DMS153 (cell line): ENCODE measurements at places on chromosomes 3 and 15.

GRCh38 chr3:113454057-113454456 lies 12.8 kb upstream of the CFAP44 start:
- DNase-seq, result no peak

DNA sequence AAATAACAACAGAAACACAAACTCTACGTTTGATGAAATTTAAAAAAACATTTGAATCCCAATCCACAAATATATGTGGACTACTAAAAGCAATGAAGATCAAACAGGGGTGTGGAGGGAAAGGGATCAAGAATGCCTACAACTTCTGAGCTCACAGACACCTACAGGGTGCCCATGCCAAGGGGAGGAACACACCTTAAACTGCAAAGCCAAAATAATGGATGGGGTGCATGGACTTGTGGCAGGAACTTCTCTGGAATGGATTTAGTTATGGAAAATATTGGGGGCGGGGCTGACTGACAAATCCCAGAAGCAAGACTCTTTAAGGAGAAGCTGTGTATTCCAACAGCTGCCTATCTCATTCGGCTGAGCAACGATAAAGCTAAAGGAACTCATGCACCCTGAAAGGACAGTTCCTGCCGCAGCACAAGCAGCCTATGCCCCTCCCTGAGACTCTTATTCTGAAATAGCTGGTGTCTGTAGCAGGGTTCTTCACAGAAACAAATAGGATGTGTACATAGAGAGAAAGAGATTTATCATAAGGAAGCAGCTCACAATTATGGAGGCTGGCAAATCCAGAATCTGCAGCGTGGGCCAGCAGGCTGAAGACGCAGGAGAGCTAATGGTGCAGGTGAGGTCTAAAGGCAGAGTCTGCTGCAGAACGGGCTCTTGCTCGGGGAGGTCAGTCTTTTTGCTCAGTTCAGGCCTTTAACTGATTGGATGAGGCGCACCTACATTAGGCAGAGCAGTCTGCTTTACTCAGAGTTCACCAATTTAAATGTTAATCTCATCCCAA lies 24.5 kb upstream of the PLA2G4D start:
- DNase-seq, result peak; percentile 55

DNA sequence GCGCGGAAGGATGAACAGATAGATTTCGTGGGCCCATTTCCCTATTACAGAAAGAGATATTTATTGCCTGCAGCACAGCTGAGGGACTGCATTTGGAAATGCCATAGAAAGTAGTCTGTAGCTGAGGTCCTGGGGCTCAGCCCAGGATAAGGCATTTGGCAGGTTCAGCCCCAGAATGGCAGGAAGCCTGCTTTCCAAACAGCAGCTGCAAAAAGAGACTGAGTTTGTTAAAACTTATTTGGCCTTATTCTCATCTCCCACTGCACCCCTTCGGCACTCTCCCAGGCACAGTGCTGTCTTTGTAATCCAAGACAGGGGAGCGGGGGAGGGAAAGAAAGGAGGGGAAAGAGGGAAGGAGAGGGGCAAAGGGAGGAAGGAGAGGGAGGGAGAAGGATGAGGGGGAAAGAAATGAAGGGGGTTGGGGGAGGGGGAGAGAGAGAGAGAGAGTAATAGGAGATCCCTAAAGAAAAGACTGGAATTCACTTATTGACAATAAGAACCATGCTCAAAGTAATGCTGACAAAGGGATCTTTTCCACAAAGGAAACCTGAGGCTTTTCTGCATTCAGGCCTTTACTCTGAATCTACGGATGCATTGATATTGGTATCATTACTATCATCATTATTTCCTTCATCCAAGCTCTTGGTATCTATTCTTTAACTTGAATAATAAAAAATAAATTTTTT lies 94.0 kb upstream of the LRRN1 start:
- no peak for DNase-seq

DNA sequence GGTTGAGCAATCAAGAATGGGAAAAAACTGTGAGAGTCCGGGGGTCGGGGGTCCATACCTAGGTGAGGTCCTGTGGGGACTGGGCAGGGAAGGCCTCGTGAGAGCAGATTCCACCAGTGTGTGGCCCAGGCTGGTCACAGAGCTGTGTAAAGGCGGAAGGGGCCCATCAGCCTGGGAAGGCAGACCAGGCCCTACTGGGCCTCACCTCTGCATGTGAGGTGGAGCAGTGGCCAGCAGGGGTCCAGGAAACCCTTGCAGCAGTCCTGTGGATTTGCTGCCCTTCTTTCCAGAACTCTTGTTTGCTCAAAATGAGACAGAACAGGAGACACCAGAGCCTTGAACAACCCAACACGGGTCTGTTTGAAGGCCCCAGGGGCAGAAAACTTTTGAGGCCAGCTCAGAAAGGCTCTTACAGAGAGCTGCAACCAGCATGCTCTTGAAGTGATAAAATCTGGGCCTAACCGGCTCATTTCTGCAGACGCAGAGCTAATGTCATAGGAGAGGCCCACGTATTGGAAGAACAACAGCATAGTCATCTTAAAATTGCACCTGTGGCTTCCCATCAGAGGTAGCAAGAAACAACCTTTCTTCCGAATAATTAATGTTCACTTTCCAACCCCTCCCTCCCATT lies 30.3 kb upstream of the HHATL start:
- DNase-seq, result no peak

DNA sequence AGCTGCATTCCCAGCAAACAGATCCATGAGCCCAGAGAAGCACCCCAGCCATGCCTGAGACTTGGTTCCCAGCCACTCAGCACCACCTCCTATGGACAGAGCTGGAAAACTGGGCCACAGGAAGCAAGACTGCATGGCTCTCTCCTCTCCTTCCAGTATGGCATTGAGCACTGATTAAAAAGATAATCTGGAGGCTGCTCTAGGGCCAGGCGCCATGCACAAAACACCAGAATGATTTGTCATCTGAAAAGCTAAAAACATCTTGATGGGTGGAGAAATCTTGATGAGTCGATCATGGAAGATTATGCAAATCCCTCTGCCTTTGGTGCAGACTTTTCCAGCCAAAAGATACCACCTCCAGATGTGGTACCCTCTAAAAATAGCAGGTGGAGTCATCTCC lies 62.7 kb upstream of the MRPS22 start:
- no peak for DNase-seq

- peak; percentile 2 for DNase-seq
These were observed 174.3 kb downstream of the KLF13 start for GRCh38 chr15:31500766-31501449.

GRCh38 chr15:67031331-67031730 lies 34.1 kb upstream of the SMAD3 start:
- DNase-seq, result no peak

- DNase-seq, result no peak
These were observed 251.7 kb downstream of the THSD4 start for GRCh38 chr15:71366926-71367325.

GRCh38 chr3:194168994-194169393 lies 33.0 kb downstream of the HES1 start:
- no peak for DNase-seq

- no peak for DNase-seq
These were observed 192.2 kb upstream of the TPM1 start for GRCh38 chr15:62850318-62850717.

- DNase-seq, result no peak
These were observed 108.1 kb downstream of the USP13 start for GRCh38 chr3:179760944-179761343.

- DNase-seq, result peak; percentile 76
These were observed 283.8 kb downstream of the BBX start for GRCh38 chr3:107806536-107806935.

- no peak for DNase-seq
These were observed 18.2 kb upstream of the PRKCI start for GRCh38 chr3:170204023-170204472.

DNA sequence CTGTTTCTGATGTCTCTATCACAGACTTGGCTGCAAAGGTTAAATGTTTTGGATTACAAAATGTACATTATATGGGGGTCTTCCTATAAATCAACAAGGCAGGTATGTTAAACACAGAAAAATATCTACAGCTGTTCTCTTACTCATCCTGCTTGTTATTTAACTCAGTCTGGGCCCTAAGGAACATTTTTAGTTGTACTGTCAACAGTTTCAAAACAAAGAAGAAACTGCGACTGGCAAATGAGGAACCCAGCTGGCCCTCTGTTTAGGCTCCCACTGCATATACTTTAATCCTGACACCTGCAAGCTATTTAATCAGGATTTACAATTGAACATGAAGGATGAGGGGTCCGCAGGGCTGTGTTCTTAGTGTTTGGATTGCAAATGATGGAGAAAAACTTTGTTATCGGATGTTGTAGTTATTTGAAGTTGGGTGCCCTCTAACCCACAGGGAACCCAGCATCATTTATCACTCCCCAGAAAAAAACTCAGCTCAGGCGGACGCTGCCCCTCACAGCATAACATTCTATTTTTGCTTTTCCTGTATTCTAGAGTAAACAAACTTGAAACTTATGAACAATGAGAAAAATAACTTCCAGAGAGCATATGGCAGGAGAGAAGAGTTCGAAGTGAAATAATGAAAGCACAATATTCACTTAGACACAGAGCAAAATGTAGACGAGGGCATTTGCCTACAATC lies 91.2 kb downstream of the POLR2M start:
- DNase-seq, result no peak

- DNase-seq, result peak; percentile 8
These were observed 27.7 kb downstream of the CRTC3 start for GRCh38 chr15:90557186-90558084.

DNA sequence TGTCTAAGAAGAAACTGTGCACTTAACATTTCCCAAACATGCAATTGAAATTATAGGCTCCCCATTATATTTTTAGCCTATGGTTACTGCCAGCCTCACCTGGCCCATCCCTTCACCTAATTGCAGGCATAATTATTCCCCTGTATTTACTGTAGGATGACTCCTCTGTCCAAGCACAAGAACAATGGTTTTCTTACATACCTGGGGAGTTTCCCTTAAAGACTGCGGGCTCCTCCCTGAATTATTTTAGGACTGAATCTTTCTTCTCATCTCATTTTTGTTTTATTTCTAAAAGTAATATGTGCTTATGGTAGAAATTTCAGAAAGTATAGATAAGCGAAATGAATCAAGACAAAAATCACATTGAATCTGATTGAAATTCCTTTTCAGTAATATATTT lies 11.4 kb downstream of the TM4SF1 start:
- DNase-seq, result no peak

- peak; percentile 37 for DNase-seq
These were observed 72.6 kb downstream of the MYO1E start for GRCh38 chr15:59299929-59300617.

GRCh38 chr3:9930804-9931418 lies 2.7 kb upstream of the CRELD1 start:
- DNase-seq, result no peak

DNA sequence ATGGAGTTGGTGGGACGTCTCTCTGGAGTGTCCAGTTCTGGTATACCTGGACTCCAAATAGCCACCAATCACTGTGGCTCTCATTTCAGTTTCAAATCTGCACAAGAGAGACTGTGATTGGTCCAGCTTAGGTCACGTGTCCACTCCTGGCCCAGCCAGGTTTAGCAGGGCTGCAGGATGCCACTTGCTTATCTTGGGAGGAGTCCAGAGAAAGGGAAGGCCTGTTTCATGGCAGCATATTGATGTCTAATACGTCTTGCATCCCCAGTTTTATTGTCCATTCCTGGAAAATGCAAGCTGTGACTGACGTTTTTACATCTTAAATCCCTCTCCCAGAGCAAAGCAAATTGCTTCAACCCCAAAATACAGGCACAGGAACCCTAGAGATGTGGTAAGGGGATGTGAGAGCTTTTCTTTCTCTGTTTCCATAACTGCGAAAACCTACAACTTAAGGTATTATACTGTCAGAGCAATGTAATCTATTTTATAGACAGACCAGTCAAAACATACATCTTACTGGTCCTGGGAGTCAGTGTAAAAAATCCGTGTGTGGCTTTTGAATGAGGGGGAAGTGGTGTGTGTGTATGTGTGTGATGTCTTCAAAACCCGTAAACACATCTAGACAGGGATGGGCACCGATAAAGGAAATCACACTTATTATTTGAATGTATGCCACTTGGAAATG lies 274.4 kb downstream of the TLE3 start:
- DNase-seq, result no peak

GRCh38 chr3:42520336-42520735 lies 17.9 kb downstream of the VIPR1 start:
- DNase-seq, result no peak
